ENCODE measurements at places on chromosomes 1 and 21.

DNA sequence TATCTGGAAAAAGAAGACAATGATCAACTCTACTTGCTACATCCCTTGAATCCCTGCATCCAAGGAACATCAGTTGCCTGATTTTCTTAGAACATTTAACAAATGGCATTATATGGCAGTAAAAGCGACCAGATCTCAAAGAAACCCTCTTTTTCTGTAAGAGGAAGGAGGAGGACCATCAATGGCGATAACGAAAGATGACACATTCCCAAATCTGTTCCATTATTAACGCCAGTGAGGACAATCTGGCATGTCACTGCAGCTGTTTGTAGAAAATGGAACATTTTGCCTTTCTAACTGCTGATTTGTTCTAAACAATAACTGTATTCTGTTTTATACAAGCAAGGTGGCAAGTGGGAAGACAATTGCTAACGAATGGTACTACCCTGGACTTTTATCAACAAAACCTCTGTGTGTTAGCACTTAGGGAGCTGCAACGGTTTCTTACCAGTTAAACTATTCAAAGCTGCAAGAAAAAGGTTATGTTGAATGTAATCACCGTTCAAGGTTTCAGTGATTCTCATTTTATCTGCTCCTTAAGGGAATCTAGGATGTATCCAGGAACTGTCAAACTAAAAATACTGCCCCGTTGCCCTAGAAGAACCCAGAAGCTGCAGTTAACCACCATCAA is 251.9 kb downstream of the SDCCAG8 start:
- DNase-seq, result no peak

GRCh38 chr1:198967566-198967965 is 328.7 kb downstream of the PTPRC start:
- no peak for DNase-seq

GRCh38 chr1:108124023-108124422 is 76.1 kb downstream of the SLC25A24 start:
- no peak for DNase-seq

GRCh38 chr1:16125088-16125470 is 30.8 kb downstream of the EPHA2 start:
- DNase-seq, result no peak

DNA sequence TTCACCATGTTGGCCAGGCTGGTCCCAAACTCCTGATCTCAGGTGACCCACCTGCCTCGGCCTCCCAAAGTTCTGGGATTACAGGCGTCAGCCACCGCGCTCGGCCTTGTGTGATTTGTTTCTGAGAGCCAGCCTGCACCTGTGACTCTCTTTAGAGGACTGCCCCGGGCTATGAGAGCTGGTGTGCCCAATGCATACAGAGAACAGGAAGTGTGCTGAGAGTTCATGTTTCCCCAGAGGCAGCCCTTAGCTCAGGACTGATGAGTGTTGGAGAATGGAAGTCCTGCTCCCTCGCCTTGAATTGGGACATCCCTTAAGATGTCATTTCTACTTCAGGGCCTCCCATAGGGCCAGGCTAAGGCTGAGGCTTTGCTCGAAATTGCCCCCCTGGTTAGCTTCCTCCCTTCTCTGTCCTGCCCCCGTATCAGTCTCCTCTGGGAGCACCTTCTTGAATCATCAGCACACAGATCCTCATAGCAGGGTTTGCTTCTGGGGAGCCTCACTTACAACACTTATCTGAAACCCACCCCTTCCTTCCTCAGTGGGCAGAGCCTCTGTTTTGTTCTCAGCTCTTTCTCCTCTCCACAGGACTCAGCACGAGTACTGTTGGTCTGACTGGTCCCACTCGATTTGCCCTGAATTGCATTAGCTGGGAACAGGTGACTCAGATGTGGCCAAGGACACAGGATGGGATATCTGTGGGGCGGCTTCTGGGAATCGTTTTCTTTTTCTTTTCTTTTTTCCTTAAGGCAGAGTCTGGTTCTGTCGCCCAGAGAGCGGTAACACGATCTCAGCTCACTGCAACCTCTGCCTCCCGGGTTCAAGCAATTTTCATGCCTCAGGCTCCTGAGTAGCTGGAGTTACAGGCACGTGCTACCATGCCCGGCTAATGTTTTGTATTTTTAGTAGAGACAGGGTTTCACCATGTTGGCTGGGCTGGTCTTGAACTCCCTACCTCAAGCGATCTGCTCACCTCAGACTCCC is 80.1 kb downstream of the UBIAD1 start:
- DNase-seq, result no peak

GRCh38 chr21:38439426-38439825 is 58.9 kb downstream of the ERG start:
- DNase-seq, result no peak

GRCh38 chr1:220691053-220691684 is 1.0 kb downstream of the C1orf115 start:
- no peak for DNase-seq

DNA sequence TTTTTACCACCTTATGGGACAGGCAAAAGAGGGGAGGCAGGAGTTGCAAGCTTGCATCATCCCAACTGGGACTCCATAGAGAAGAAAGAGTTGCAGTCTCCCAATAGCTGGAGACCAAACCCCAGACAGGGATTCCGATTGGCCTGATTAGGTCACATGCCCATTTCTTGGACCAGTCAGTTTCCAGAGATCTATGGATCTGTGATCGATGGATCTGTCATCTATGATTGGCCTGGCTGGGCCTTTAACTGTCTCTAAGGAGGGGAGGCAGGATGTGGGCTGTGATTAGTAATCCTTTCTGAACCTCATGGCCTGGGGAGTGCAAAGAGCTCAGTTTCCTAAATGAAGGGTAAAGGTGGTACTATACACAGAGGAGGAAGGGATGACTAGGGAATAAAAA is 252.1 kb downstream of the MATN1 start:
- DNase-seq, result no peak

DNA sequence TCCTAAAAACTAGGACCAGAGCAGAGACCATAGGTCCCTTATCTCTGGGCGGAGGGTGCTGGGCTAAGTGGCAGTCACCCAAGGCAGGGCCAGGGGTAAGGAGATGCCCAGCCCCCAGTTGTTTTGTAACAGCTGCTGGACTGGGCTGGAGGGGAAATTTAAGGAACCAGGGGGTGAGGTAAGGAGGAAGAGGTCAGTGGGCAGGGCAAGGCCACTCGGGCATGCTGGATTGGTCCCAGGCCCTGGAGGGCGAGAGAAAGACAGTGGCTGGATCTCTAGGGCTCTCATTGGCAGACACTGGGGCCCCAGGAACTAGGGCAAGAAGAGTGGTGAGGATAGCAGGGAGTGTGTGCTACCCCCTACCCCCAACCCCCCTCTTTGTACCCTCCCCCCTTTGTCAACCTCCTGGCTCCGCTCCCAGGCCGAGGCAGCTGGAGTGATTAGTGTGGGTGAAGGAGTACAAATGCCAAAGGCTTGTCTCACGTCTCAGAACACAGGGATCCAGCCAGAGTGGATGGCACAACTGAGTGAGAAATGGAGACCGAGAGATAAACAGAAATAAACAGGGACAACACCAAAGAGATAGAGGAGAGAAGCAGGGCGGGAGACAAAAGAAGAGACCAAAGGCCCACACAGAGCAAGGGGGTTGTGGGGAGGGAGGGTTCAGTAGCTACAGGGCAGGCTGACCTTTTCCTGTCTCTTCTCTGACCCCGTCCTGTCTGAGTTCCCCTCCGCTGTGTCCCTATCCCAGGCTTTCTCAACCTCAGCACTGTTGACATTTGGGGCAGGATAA is 20.5 kb upstream of the THRAP3 start:
- no peak for DNase-seq

DNA sequence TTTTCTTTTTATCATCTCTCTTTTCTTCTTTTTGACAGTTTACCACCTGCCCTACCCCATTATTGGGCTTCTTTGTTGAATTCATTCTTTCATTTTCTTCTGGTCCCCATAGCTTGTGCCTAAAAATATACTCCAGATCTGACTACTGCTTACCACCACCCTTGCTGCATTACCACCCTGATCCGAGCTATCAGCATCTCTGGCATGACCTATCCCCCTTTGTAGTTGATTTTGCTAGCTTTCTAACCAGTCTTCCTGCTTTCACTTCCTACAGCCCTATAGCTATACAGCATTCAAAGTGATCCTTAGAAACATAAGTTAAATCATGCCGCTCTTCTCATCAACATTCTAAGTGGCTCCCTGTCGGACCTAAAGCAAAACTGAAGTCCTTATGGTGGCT is 59.4 kb upstream of the MPC2 start:
- no peak for DNase-seq

DNA sequence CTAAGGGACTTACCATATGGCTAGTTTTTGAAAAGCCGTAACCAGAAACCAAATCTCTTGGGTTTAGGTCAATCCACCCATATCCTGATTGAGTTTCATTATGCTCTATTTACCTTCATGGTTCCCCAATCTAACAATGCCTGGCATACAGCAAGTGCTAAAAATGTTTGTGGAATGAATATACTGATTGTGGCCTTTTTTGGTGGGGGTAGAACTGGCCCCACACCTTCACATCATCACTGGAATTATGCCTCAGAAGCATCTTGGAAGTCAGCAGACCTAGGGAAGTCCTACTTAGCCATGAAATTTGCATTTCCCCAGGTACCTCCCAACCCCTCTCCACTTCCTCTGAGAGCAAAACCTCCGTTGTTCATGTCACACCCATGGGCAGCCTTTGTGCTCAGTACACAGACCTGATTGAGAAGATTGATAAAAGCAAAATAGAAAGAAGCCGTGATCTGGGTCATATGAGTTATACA is 17.8 kb upstream of the SLAMF1 start:
- DNase-seq, result no peak

DNA sequence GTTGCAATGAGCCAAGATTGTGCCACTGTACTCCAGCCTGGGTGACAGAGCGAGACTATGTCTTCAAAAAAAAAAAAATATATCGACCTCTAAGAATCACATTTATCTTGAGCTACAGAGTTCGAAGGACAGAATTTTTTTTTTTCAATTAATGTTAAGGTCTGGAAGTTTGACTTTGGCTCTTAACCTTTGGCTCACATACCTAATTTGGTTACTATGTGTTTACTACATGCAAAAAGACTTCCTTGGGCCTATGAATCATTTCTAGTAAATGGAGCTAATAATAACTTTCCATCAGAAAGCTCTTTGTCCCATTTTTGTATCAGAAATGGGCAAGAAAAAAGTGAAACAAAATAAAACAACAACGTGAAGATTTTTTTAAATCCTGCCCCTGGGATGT is 351.2 kb downstream of the SMYD3 start:
- no peak for DNase-seq

- DNase-seq, result no peak
Observed at GRCh38 chr21:41823166-41823565, 56.0 kb downstream of the PRDM15 start.

DNA sequence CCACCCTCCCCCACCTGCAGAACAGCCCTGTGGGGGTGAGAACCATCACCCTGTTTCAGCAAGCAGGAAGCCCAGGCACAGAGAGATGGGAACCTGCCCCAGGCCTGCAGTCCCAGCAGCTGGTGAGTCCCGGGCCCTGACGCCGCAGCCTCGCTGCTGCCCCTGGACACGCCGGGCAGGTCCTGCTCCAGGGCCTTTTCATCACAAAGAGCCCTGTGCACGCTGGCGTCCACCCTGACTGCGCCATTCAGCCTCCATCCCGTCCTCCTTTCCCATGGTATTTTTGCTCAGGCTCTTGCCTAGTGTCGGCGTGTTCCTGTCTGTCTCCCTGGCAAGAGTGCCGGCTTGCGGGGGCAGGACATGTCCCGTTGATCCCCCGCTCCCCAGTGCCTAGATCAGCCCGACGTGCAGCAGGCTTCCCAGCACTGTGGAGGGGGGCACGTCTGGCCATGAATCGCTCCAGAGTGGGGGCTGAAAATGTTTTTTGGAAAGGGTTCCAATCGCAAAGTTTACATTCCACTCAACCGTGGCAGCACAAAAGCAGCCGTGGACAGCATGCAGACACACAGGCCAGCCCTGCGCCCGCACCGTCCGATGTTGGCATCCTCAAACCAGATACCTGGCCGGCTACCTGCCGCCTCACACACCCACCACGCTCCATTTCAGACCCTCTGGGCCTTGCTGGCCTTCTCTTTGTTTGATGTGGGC is 6.3 kb upstream of the TTC34 start:
- no peak for DNase-seq

DNA sequence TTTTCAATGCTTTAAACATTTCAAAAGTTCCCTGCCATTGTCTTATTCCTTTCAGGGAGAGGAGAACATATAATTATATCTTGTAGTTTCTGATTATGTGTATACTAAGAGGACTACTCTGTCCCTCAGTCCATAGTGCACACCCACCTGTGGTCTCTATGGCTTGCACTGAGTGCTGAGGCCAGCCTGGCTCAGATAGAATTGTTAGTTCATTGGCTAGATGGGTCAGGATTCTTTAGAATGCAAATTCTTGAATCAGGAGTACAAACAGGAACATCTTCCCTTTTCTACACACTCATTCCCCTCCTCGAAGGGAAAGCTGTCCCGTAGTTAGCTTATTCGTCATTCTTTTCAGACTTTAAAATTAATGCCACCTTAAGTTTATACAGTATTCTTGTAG is 8.2 kb downstream of the BACH1 start:
- DNase-seq, result no peak

DNA sequence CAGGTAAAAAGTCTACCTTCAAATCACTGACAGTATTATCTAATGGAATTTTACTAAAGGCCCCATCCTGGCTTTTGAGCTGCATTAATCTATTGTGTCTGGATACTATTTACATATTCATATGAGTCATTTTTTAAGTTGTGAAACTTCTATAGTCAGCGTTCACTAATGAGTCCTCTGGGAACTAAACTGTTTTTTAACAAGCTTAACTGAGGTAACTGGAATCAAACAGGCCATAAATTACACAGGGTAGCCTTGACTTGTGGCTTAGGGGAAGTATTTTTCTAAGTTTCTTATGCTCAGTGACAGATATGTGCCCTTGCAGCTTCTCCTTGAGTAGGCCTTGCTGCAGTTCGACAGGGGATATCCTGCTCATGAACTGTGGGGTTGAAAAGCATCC is 68.8 kb downstream of the JMJD4 start:
- DNase-seq, result no peak

- DNase-seq, result no peak
Observed at GRCh38 chr1:210298296-210298695, 30.4 kb upstream of the HHAT start.

GRCh38 chr1:205440476-205441317 is 15.1 kb downstream of the BLACAT1 start:
- DNase-seq, result no peak

- no peak for DNase-seq
Observed at GRCh38 chr1:20058531-20058930, 11.5 kb upstream of the PLA2G5 start.

GRCh38 chr1:4034318-4034887 is 134.3 kb upstream of the C1orf174 start:
- DNase-seq, result no peak

- no peak for DNase-seq
Observed at GRCh38 chr1:202725526-202725925, 15.3 kb upstream of the SYT2 start.
